ENCODE measurements at places on chromosomes 6 and 20. TPM values are rescaled to one million over a fixed set of nuclear protein-coding genes. Genes with fewer than 3 reads are reported as not detected.

DNA sequence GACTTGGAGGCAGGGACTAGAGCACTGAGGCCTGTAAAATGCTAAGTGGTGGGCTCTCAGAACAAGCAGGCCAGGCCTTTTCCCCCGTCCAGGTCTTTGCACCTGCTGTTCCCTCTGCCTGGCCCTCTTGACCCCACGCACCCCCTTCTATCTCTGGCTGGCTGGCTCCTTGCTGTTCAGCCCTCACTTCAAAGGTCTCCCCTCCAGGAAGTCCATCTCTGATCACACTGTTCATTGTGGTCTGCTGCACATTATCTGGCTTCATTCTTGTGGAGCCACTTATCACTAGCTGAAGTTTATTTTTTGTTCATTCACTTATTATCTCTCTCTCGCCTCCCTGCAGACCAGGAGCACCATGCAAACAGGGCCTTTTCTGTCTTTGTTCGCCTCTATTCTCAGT lies 24.5 kb downstream of the SLC13A3 start:
- DNase-seq = no peak

- no peak for DNase-seq
Observed at GRCh38 chr20:20343932-20344331, 24.0 kb upstream of the INSM1 start.

- DNase-seq = no peak
Observed at GRCh38 chr20:62323980-62324906, 21.4 kb downstream of the ADRM1 start.

DNA sequence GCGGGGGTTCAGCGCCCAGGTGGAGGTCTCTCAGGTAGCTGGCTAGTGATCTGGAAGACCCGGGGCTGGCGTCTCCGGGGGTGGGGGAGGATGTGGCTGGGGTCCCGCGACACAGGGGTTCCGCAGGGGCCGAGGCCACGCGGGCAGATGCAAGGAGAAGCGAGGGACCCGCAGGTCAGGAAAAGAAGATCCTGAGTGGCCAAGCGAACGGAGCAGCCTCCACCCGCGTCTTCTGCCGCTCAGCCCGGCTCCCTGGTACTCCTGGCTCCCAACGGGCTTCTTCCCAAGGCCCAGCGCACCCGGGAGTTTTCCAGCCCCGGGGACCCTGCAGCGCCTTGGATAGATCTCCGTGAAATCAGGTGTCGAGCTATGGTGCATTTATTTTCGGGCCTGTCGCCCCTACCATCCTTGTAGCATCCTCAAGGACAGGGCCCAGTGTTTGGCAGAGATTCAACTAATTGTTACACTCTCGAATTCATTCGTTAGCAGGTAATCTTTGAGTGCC lies 682 bp upstream of the CHD6 start:
- no peak for DNase-seq

DNA sequence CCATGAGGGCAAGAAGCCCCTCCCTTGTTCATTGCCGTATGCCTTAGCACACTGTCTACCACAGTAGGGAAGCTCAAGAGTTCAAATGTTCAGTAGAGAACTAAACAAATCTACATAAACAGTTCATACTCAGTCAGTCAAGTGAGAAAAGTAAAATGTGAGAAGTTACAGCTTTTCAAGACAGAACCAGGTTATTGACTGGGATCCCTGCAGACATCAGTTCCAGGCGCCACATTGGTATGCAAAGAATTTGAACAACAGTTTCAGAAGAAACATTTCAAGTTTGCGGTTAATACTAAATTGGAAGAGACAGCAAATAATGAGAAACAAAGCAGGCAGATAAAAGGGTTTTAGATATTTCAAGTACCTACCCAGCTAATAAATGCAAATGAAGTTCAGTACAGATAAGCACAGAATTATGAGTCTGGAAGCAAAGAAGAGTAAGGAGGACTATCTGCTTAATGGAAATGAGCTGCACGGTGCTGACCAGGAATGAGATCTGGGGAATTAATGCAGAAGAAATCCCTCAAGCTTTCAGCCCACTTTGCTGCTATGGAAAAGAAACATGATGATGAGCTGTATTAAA lies 246.2 kb downstream of the HACE1 start:
- DNase-seq = no peak

Gene RSPO3
- not detected for total RNA-seq

Data from glutamatergic neuron (in vitro differentiated cells).